T-helper 17 cell (primary cell): ENCODE measurements at places on chromosomes 13 and 19.

GRCh38 chr13:81326913-81327312, 986.0 kb upstream of the SPRY2 start:
- DNase-seq, result no peak

DNA sequence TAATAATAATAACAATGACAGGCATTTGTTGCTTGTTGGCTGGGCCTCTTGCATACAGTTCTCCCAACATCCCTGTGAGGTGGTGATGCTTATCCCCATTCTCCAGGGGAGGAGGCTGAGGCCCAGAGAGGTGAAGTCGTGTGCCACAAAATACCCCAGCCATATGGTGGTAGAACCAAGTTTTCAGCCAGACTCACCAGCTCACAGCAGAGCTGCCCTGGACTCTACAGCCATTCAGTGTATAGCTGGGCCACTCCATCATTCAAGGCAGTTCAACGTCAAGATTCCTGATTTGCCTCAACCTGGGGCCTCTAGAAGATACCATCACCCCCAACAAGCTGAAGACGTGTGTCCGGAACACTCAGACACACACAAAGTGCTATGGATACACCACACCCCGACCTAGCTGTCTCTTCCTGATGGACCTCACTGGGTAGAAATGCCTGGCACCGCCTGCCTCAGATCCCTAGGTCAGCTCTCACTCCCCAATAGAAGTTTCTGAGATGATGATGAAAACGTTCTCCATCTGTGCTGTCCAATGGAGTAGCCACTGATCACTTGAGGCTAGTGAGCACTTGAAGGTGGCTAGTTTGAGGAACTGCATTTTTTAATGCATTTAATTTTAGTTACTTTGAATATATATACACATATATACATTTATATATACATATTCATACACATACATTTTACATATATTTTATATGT, 4.3 kb upstream of the CEACAM19 start:
- DNase-seq, result no peak

GRCh38 chr19:8323781-8324185, 2.5 kb downstream of the RPS28 start:
- no peak for DNase-seq

GRCh38 chr13:49399801-49400472, 43.9 kb downstream of the CAB39L start:
- DNase-seq, result no peak

- no peak for DNase-seq
These were observed 155.0 kb downstream of the TEX29 start for GRCh38 chr13:111475488-111475887.

DNA sequence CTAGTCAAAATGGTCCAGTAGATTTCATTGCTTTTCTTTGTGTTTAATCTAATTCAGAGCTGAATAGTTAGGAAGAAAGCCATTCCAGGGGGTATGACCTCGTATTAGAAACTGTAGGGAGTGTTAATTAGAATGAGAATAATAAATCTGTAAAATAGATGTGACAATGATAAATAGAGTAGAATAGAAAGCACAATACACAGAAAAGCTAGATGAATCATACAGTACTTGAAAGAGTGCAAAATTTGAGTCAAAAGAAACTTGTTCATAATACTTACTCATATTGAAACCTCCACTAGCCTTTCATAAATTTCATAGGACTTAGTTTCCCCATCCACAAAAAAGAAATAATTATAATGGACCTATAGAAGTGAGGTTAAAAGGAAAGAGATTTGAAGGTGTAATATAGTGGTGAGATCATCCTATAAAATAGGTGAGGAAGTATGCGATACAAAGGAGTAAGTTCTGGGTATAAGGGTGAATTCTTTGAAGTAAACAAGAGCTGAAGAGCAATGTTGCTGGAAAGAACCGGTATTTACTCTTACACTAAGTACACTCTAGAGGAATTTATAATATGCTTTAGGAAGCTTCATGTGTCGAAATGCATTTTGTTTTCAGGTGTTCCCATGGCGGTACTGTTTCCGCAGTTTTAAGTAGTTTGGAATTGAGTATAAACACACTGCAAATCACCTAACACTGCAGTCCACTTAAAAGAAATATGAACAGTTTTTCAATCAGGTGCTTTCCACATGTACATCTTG, 21.9 kb downstream of the PCDH17 start:
- no peak for DNase-seq
